ENCODE measurements at places on chromosomes 2 and 18. TPM values are rescaled to one million over a fixed set of nuclear protein-coding genes. Genes with fewer than 3 reads are reported as not detected.

Gene CNGA3
- 0.64 TPM for polyA plus RNA-seq

Gene ERFE
- not detected for polyA plus RNA-seq

Gene CLEC4F
- polyA plus RNA-seq, result not detected

Gene GPR55
- not detected for polyA plus RNA-seq

Gene WBP1
- polyA plus RNA-seq, result 220 TPM

Gene KYNU
- polyA plus RNA-seq, result 0.18 TPM

Gene PXDN
- 200 TPM for polyA plus RNA-seq

Gene SAG
- not detected for polyA plus RNA-seq

Gene OTOS
- not detected for polyA plus RNA-seq

Gene MOGAT1
- not detected for polyA plus RNA-seq

Gene REG1B
- polyA plus RNA-seq, result not detected

Gene TUBA3E
- polyA plus RNA-seq, result not detected

Gene TRIB2
- 123 TPM for polyA plus RNA-seq

Gene KCNG2
- not detected for polyA plus RNA-seq

Gene KCNS3
- polyA plus RNA-seq, result not detected

Gene CEBPZOS
- polyA plus RNA-seq, result 5.0 TPM

Gene XDH
- polyA plus RNA-seq, result 0.36 TPM

Gene PIEZO2
- 0.12 TPM for polyA plus RNA-seq

Gene NPPC
- polyA plus RNA-seq, result 21.5 TPM

Gene CHST10
- polyA plus RNA-seq, result 76.1 TPM

Gene TNFAIP6
- not detected for polyA plus RNA-seq

Gene G6PC2
- not detected for polyA plus RNA-seq

Gene IL36RN
- polyA plus RNA-seq, result not detected

Gene DSG4
- polyA plus RNA-seq, result not detected

Gene DSEL
- 33.6 TPM for polyA plus RNA-seq

Gene NLRC4
- polyA plus RNA-seq, result not detected

Gene ALK
- 10.1 TPM for polyA plus RNA-seq

Gene MEP1B
- polyA plus RNA-seq, result not detected

Gene CLASP1
- 48.8 TPM for polyA plus RNA-seq

Gene IL1R2
- not detected for polyA plus RNA-seq

Gene NMUR1
- polyA plus RNA-seq, result not detected

Gene ACMSD
- not detected for polyA plus RNA-seq

Gene HS1BP3
- polyA plus RNA-seq, result 8.9 TPM

Gene LYPD6
- 2.3 TPM for polyA plus RNA-seq

Gene PSME4
- 20.4 TPM for polyA plus RNA-seq

Gene YWHAQ
- polyA plus RNA-seq, result 1,446 TPM

Gene COL4A4
- 0.46 TPM for polyA plus RNA-seq

Gene PNO1
- polyA plus RNA-seq, result 10.9 TPM

Gene SOS1
- polyA plus RNA-seq, result 19.0 TPM

Gene CHRND
- not detected for polyA plus RNA-seq

Gene PLCD4
- 9.3 TPM for polyA plus RNA-seq

Gene FBXO15
- 6.1 TPM for polyA plus RNA-seq
